ENCODE measurements at places on chromosomes 4 and X.

DNA sequence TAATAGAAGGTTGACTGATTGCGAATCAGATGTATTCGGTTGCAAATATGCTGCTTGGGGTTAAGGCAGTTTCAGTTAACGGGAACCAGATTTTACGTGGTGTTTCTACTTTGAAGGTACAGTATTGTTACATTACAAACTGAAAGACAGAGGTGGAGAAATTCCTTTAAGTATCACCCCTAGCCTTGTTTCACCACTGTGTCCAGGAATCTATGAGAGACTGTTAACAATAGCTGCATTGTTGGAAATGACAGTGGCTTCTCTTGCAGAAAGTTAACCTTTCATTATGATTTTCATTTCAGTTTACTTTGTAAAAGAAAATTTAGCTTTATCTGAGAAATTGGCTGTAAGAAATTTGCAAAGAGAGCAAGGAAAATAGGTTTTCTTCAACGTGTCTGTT is 2.6 kb downstream of the CDKL5 start:
- DNase-seq, result no peak

DNA sequence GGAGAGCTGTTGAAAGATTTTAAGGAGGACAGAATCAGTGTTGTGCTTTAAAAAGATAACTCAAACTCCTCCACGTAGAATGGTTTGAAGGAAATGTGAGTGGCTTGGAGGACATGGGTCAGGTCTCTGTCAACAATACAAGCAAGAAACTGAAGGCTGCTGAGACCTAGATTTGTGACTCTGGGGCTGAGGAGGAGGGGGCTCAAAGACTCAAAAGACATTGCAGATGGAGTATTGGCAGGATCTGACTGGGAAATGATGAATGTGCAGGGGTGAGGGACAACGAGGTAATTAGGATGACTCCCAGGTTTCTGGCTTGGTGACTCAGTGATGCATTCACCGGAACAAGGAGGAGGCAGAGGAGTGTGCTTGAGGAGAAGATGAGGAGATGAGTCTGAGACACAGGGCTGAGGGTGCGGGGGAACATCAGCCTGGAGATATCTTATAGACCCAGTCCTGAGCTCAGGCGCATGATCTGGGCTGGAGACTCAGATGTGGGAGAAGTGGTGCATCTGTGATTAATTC is 3.3 kb upstream of the RPS4X start:
- DNase-seq, result no peak

DNA sequence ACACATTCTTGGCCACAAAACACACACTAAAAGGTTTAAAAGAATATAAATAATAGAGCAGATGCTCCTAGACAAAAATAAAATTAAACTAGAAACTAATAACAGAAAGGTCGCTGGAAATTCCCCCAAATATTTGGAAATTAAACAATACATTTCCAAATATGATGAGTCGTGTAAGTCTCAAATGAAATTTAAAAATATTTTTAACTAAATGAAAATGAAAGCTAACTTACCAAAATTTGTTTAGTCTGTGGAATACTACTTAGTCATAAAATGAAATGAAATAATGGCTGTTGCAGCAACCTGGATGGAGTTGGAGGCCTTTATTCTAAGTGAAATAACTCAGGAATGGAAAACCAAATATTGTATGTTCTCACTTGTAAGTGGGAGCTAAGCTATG is 20.6 kb upstream of the GUCY1A1 start:
- DNase-seq, result no peak

DNA sequence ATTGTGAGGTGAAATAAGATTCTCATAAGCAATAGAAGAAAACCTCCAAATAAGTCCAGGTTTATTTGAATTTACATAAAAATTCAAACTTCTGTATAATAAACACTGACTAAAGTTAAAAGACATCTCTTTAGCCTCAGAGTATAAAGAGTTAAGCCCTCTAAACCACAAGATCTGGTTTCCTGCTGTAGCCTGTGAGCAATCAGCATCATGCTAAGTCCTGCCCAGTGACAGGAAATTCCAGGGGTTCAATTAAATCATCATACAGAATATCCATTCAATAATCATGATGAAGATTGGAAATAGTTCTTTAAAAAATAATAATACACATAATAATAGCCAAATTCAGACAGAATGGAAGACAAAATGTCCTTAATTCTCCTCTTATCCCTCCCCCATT is 139.2 kb upstream of the DGKK start:
- no peak for DNase-seq

GRCh38 chrX:71253253-71254091 is 468 bp downstream of the ZMYM3 start:
- DNase-seq, result no peak

- DNase-seq, result no peak
These were observed 219.2 kb downstream of the KIT start for GRCh38 chr4:54877006-54877405.

GRCh38 chr4:77367638-77368037 is 210.6 kb downstream of the CCNG2 start:
- no peak for DNase-seq

DNA sequence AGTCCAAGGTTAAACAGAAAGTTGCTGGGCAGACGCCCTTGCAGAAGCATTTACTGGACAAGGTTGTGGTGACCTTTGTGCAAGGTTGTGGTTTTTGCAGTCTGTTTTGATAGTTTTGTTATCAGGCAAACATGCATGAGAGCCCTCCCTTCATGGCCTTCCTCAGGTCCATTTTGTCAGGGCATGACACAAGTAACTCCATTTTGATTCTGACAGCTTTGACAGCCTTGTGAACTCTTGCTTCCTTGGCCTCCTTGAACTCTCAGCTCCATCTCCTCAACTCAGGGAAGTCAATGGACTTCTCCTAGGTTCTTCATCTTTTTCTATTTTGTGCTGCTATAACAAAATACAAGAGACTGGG is 97.7 kb downstream of the CEP44 start:
- DNase-seq, result no peak

DNA sequence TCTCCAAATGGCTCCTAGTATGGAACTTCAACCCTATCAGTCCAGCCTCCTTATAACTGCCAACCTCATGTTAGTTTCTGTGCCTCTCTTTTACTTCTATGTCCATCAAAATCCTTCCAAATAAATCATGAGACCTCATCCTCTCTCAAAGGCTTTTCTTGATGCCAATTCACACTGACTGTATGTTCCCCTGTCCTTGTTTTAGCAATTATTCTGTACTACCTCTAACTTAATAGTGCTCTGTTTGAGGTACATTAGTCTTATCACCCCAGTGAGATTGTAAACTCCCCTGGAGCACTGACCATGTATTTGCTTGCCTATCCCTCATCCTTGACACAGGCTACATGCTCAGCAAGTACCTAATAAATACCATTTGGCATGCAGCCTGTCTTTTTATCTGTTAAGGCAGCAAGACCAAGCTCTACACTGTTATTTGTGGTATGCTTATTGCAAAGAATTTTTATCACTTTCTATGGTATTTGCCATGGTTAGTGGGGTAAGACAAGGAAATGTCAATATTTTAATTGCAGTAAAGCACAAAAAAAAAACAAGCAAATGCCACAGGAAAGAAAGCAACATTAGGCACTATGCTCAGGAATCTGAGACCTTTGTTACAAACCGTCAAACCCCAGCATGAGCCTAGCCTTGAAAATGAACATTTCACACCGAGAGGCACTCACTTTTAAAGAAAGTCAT is 119.2 kb downstream of the SMARCA1 start:
- DNase-seq, result no peak
